Stimulated activated CD4-positive, alpha-beta T cell treated with anti-CD3 and anti-CD28 coated beads, Interleukin-12 subunit alpha, Interleukin-12 subunit beta, amount 100 ng/mL, for 24 hours (primary cell): ENCODE measurements at places on chromosomes 2 and 18.
A peak's percentile ranks its signal among the peaks of the same experiment; 100 is the strongest.

DNA sequence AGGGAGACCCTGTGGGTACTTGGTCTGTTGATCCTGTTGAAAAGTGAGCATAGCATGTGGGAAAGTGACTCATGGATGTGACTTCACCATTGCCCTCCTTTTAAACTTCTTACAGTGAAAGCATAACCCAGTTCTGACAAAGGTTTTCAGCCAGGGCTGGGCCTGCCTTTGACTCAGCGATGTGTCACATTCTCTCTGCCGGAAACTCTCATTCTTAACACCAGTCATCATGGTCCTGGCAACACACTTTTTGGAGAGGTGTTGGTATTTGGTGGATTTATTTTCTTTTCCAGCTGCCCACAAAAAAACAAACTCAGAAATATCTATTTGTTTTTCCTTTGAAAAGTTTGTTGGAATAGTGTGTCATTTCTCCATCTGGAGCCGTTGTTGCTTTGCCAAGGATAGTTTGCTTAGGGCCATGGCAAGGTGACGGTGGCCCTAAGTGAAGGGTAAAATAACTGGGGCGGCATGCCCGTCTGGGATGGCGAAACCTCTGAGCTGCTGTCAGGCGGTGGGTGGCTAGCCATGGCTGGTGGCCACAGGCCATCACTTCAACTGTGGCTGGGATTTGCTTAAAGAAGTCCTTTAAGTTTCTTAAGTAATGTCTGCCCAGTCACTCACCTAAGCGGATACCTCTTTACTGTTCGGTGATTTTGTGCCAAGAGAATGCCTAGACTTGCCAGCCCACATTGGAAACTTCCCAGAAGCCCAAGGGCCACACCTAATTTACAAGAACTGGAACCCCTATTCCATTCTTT is 123.3 kb downstream of the LTBP1 start:
- DNase-seq = peak; percentile 31

- DNase-seq = no peak
Measured at GRCh38 chr2:236073246-236073645, 94.9 kb downstream of the GBX2 start.

- no peak for DNase-seq
Measured at GRCh38 chr2:20472569-20472968, 25.7 kb downstream of the RHOB start.

DNA sequence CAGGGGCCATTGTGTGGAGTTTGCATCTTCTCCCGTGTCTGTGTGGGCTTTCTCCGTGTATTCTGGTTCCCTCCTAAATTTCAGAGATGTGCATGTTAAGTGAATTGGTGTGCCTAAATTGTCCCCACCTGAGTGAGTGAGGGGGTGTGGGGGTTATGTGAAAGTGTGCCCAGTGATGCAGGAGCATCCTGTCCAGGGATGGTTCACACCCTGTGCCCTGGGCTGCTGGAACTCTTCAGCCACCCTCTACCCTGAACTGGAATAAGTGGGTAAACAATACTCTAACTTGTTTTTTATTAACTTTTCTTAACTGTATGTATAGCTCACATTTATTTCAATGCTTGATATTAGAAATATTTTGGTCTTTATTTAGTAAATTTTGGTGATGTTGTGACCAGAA is 56.0 kb downstream of the UBE2E3 start:
- DNase-seq = no peak

DNA sequence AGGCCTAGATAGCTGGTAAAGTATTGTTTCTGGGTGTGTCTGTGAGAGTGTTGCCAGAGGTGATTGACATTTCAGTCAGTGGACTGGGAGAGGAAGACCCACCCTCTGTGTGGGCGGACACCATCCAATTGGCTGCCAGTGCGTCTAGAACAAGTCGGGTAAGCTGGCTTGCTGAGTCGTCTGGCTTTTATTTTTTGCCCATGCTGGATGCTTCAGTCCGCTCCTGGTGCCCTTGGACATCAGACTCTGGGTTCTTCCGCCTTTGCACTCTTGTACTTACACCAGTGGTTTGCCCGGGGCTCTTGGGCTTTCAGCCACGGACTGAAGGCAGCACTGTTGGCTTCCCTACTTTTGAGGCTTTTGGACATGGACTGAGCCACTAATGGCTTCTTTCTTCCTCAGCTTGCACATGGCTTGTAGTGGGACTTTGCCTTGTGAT is 24.3 kb downstream of the DIS3L2 start:
- no peak for DNase-seq

GRCh38 chr2:41718705-41719104 is 329.1 kb upstream of the PKDCC start:
- no peak for DNase-seq

- DNase-seq = no peak
Measured at GRCh38 chr2:98084869-98085238, 2.1 kb upstream of the VWA3B start.

DNA sequence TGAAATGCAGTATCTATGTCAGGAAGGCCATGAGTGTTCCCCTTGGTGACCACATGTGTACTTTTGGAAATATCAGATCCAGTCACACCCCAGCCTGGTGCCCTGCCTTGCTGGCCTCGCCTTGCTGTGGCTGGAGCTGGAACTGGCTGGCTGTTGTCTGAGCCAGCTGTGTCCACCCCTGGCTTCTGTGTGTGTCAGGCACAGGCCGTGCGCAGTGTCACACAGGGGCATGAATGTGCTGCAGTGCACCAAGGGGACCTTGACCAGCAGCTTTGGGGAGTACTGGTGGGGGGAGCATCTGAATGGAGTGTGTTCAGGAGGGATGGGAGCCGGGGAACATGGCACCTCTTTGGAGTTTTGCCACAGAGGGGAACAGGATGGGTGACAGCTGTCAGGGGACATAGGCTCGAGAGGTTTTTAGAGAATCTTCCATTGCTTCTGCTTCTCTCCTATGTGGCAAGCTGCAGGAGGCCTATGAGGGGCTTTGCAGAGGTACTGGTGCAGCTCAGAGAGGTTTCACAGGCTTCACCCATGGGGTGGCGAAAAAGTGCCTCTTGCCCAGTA is 44.7 kb upstream of the FAHD2A start:
- no peak for DNase-seq

DNA sequence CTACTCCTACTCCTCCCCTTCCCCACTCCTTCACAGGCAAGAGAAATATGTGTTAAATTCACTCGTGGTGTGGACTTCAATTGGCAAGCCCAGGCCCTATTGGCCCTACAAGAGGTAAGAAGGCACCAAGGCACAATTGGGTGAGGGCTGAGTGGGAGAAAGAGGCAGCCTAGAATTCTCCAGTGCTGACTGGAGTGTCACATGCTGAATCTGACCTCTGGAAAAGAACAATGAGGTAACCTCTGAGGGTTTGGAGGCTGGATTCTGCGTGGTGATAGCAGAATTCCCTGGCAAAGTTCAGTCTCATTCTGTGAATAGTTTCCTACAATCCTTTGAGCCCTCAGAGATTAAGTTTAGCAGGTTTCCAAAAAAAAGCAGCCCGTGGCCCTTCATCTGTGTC is 6.9 kb downstream of the CENPA start:
- no peak for DNase-seq

- DNase-seq = no peak
Measured at GRCh38 chr18:68041327-68041726, 524.8 kb upstream of the DSEL start.

DNA sequence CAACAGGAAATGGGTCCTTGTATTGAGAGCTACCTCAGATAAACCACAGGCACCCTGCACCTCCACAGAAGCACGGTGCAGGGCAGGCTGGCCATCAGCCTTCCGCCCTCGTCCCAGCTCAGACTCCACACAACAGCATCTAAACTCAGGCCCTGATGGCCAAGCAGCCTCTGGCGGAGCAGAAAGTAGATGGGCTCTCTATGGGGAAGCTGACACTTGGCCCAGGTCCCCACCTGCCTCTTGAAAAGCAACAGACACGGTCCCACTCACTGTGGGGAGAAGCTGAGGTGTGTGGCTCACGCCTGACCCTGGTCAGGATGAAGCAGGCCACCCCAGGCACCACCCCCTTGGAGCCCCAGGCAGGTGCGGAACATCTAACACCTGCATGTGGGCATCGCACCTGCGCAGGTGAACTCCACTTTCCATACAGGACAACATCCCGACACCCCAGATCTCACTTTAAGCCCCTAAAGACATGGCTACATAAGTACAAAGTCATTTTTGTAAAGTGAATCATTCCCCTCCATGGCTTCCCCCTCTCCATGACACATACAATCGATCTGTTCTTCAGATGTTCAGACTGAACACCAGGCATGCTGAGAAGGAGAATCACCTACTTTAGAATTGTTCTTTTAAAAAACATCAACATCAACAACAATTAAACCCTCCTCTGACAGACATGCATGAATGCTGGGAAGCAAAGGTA is 208.4 kb downstream of the ZBTB7C start:
- no peak for DNase-seq

DNA sequence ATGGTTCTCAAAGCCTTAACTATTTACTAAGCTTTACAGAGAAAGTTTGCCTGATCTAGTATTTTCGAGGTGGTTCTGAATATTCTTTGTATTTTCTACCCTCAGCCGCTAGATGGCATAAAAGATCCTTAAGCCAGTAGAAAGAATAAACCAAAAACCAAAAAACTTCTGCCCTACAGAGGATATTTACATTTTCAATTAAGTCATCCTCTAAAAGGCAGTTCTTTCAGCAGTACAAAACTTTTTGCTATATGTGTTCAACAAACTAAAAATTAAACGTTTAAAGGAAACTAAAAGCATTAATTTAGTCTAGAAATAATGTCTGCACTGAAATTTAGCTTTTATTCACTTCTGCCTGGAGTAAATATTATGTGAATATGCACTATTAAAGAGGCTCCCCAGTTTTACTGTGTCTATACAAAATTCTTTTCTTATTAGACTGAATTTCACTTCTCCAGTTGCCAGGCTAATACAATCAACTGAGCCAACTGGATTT is 297.5 kb downstream of the PIEZO2 start:
- DNase-seq = no peak

DNA sequence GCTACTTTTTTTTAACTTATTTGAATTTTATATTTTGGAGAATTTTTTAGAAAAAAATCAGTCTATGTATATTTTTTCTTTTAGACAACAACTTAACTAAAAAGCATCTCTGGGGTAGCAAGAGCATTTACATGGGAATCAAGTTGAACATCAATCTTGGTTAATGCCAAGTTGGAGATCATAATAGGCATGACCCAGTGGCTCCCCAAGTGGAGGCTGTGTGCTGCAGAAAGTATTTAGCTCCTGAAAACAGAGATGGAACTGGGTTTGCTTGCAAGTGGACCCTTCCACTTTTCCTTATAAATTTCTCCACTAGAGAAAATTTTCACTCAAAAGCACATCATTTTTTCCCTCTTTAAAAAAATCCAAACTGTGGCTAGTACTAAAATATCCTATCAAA is 23.9 kb upstream of the CAVIN2 start:
- DNase-seq = no peak

GRCh38 chr2:101806701-101807100 is 109.2 kb downstream of the MAP4K4 start:
- no peak for DNase-seq

GRCh38 chr2:17800693-17801458 is 15.4 kb upstream of the MSGN1 start:
- DNase-seq = no peak

DNA sequence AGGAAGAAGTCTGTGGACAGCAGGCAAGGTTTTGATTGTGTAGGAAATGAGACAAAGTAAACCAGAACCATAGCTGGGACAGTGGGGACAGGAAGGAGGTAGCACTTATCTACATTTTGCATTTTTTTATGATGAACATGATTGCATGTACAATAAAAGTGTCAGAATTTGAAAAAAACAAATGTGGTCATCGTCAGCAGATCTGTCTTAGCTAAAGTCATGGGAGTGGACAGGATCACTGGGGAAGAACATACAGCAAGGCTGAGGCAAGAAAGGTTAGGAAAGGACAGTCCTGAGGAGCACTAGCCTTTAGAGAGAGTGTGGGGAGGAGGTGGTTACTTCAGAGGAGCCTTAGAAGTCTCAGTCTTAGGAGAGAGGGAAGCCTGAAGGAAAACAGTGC is 35.1 kb upstream of the SLC14A2 start:
- no peak for DNase-seq

DNA sequence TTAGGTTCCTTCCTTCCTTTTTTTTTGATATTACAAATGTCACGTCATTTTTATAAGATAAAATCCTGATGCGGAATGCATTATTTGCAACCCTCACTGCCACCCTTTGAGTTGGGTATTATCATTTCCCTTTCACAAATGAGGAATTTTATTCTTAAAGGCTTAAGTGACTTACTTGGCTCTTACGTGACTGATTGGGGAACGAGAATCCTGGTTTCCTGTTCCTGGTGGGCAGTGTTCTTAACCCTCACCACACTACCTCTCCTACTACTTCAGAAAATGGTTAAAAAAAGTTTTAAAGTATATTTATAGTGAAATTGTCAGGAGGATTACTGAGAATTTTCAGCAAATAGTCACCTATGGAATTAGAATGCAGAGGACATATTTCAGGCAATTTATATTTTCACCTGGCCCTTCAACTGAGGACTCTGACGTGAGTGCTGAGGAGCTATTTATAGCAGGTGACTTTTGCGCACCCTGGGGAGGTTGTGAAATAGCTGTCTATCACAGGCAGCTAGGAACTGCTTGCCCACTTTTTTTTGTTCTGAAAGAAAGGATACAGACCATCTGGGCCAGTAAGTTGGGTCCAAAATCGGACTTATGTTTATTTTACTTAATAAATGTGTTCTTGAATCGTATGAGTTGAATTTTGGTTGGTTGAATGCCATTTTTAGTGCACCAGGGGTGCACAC is 18.7 kb upstream of the RASGRP3 start:
- no peak for DNase-seq

GRCh38 chr2:236667526-236667925 is 97.9 kb downstream of the ACKR3 start:
- DNase-seq = no peak

DNA sequence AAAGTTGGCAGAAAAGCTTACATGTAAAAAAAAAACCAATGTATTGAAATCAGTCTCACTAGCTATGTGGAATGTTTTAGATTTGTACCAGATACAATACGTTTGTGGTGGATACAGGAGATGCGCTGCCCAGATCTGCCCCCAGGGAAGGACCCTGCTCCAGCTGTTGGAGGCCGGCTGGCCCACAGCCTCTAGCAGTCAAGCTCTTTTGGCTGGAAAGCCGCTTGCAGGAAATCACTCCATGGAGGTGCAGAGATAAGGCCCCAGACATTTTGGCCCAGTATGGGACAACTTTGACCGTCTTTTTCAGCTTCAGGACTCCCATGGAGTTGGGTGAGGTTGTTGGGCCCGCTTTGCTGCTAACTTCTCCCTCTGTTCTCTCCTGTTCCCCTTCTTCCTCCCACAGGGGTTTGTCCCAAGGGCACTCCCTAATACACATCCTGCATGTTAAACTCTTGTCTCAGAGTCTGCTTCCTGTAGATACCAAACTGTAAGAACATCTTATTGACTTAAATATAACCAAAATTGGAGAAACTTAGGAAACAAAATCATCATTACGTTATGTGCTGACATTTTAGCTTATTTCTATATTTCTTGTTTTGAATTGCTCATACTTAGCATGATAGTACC is 1.7 kb upstream of the QPCT start:
- DNase-seq = no peak

- DNase-seq = peak; percentile 29
Measured at GRCh38 chr18:80109676-80110078, 615 bp downstream of the ADNP2 start.

- no peak for DNase-seq
Measured at GRCh38 chr18:54555996-54556395, 35.0 kb upstream of the DYNAP start.

GRCh38 chr2:68745006-68745405 is 10.4 kb downstream of the ARHGAP25 start:
- DNase-seq = no peak
